ENCODE measurements at places on chromosomes 2 and 18.

GRCh38 chr18:56841836-56842235 is 190.7 kb downstream of the WDR7 start:
- no peak for DNase-seq

- no peak for DNase-seq
These were observed 133.3 kb upstream of the UNC80 start for GRCh38 chr2:209638346-209638745.

- DNase-seq = peak; percentile 17
These were observed 363.5 kb upstream of the TNP1 start for GRCh38 chr2:217223222-217223930.

DNA sequence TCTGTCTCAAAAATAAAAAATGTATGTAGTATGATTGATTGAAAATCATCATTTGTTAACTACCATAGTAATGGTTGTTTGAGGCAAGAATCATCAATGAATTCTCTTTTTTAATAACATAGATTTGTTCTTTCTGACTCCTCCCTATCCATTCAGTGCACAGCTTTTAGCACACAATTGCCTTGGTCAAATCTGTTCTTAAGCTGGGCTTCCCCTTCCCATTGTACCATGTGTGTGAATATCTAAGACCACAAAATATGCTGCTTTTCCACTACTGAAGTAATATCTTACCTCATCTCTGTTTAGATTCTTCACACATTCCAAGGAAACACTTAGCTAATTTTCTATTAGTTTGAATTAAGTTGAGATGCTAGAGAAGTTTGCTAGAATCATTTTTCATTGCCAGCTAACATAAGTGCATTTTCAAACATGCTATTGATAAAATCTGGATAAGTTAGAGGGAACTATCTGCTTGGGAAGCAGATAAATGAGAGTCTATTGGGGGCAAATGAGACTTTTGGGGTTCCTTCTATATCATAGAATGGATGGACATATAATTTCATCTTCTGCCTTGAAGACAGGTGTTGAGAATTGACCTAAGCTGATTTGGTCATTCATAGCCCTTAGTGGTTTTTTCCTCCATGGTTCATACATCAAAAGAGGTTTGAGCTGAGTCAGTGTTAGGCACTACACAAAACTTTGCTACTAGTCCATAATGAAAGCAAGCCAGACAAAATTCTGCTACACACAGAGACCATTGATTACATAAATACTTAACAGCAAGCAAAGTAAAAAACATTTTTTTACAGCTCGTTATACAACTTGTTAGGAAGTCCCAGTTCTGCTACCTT is 231.9 kb downstream of the PLCL1 start:
- DNase-seq = no peak

DNA sequence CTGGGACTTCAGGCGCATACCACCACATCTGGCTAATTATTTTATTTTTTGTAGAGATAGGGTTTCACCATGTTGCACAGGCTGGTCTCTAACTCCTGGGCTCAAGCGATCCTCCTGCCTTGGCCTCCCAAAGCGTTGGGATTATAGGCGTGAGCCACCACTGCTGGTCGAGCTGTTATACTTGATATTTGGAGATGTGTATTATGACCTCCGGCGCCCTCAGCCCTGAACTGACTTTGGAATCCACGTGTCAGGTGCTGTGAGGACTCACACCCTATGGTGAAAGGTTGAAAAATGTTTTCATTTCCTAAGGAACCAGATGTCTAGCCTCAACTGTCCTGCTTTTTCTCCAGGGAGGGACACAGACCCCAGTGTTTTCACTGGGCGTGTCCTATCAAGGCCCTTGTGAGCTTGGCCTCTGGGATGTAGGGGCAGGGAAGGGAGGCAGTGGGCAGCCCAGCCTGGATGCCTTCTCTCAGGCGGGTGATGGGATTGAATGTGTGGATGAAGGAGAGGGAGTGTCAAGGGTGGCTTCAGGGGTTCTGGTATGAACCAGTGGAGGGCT is 56.4 kb upstream of the HAAO start:
- no peak for DNase-seq

- DNase-seq = no peak
These were observed 795 bp downstream of the ANKRD39 start for GRCh38 chr2:96856776-96857666.

DNA sequence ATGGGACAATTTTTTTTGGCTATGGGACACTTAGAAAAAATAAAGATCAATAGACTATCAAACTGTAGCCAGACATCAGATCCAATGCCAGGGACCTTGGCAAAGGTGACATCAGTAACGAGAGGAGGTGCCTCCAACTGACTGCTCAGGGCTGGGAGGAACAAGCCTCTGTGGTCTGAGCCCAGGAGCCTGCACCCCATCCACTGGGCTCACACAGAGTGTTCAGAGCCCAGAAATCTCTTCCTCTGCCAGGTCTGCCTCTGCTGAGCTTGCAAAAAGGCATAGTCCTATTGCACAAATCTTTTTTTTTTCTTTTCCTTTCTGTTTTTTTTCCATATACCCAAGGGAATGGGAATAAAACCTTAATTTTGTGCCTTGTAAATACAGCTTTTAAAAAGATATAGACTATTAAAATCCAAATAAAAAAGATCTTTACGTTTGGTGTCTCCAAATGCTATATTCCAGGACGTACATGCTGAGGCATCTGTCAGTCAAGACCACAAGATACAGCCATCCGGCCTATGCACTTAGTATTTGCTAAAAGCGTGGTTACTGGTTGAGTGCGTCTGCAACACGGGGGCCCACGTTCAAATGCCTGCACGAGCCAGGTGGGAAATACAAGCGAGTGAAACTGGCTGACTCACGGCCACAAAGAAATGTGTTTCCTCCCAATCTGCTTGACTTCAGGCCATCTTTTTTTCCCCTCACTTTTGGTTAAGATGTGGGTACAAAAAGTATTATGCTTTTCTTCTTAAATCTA is 7.8 kb upstream of the ARHGAP25 start:
- peak; percentile 84 for DNase-seq

Measured in activated naive CD4-positive, alpha-beta T cell treated with anti-CD3 and anti-CD28 coated beads, Interleukin-2, amount 50 U/mL, for 16 hours (primary cell).